ENCODE measurements at places on chromosomes 4 and X.

DNA sequence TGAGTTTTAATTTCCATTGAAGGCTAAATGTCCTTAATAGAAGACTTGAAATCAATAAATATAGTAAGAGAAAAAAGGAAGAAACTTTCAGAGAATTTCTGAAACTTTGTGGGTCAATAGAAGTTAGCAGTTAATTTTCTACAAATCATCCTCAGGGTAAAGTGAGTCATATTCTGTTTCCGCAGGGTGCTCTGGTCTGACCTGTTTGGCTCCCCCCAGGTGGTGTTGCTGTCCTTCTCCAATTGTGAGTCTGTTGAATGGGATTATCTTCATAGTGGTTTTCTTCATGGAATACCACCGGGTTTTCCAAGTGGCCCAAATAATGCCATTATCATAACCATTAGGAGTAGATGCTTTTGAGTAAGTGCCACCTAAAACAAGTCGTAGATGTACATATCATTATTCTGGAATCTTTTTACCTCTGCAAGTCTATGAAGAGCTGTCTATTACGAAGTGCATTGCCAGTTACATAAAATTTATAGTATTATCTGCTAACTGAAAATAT, 7.7 kb downstream of the FGG start:
- DNase-seq = no peak

DNA sequence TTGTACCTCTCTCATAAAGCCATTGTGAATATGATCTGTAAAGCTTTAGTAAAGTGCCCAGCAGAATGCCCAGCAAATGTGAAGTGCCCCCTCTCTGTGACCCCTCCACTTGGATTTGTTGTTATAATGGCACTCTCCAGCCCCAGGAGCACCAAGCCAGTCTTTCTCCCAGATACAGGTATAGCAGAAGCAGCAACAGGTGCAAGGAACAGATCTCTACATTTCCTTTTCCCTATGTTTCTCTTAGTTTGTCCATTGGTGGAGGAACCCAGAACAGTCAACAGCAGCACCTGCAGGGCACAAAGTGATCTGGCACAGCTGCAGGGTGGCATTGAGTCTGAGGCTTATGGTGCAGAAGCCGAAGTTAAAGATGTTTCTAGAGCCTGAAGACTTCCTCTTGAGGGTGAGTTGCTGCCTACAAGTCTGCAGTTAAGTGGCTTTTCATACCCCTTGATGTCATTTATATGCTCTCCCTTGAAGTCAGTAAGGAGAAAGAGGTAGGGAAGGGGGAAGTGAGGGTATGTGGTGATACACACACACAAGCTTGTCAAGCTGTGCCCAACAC, 16.1 kb upstream of the CXCL3 start:
- DNase-seq = no peak

GRCh38 chr4:19880206-19880605, 371.5 kb upstream of the SLIT2 start:
- DNase-seq = no peak

DNA sequence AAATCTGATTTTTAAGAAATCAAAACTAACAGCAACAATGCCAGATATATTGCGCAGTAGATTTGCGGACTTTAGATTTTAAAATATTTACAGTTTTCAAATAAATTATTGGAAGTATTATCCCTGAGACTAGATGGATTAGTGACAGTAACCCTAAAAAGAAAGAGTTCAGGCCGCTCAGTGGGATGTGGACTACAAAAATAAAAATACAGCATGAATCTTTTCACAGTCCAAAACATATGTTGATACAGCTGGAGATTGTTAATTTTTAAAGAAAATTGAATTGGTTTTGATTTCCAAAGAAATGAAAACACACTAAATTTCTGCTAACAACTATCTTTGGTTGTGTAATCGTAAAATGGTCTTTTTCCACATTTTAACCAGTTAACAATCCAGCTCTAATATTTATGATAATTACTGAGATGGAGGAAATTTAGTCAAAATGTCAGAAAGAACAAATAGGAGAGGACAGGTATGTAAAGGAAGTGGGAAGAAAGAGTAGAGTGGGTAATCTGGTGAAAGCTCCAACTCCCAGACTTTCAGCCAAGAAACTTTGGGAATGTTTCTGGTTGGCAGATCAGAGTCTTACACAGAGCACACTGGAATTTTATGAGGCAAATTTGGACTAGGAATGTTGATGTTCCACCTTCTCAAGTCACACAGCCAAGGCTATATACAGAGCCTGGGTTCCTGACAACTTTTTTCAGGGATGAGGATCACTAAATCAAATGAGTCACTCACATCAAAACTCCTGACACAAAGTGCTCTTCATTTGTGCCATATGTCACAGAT, 15.1 kb downstream of the C4orf36 start:
- no peak for DNase-seq

DNA sequence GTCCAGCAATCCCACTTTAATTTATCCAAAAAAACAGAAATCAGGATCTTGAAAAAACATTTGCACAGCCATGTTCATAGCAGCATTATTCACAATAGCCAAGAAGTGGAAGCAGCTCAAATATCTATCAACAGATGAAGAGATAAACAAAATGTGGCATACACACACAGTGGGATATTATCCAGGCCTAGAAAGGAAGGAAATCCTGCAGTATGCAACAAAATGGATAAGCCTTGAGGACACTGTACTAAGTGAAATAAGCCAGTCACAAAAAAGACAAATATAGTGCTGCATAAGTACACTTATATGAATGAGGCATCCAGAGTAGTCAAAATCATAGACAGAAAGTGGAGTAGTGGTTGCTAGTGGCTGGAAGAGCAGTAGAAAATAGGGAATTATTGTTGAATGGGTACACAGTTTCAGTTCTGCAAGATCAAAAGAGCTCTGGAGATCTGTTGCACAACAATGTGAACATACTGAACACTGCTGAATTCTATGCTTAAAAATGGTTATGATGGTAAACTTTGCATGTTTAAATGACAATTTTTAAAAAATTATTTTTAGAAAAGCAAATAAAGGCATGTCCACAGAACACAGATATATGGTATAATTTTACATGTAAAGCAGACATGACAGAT, 25.6 kb downstream of the CHM start:
- DNase-seq = no peak

DNA sequence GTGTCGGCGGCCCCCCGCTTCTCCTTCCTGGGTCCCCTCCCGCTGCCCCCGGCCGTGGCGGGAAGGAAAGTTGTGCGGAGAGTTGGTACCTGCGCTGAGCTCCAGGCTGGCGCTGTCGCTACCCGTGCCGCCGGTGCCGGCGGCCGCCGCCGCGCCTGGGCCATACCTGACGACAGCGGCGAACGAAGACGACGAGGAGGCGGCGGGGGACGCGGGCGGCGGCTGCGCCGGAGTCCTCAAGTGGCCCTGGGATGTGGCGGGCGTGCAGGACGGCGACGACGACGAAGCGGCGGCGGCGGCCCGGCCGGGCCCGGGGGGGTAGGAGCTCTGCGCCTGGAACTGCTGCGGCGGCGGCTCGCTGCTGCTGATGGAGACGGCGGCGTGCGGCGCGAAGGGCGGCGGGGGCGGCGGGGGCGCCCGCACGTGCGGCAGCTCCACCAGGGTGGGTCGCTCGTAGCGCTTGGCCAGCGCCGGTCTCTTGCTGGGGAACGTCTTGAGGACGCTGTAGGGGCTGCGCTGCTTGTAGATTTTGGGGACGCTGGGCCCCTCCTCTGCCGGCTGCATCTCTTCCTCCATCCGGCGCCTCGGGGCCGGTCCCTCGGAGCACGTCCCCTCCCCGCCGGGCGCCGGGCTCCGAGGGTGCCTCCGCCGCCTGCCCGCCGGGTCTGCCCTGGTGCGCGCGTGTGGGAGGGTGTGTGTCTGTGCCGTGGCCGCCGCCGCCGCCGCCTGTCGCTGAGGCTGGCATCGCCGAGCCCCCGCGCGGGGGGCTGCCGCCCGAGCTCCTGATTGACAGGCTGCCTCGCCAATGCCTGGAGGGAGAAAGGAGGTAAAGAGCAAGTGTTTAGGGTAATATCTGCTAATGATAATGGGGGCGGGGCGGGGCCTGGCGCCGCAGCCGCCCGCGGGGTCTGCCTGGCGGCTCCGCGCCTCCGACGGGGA, 618 bp downstream of the BEND4 start:
- DNase-seq = peak; percentile 32

- DNase-seq = no peak
Measured at GRCh38 chr4:14083150-14083549, 455.6 kb upstream of the BOD1L1 start.

- no peak for DNase-seq
Measured at GRCh38 chr4:21949073-21949457, 493 bp upstream of the KCNIP4 start.

DNA sequence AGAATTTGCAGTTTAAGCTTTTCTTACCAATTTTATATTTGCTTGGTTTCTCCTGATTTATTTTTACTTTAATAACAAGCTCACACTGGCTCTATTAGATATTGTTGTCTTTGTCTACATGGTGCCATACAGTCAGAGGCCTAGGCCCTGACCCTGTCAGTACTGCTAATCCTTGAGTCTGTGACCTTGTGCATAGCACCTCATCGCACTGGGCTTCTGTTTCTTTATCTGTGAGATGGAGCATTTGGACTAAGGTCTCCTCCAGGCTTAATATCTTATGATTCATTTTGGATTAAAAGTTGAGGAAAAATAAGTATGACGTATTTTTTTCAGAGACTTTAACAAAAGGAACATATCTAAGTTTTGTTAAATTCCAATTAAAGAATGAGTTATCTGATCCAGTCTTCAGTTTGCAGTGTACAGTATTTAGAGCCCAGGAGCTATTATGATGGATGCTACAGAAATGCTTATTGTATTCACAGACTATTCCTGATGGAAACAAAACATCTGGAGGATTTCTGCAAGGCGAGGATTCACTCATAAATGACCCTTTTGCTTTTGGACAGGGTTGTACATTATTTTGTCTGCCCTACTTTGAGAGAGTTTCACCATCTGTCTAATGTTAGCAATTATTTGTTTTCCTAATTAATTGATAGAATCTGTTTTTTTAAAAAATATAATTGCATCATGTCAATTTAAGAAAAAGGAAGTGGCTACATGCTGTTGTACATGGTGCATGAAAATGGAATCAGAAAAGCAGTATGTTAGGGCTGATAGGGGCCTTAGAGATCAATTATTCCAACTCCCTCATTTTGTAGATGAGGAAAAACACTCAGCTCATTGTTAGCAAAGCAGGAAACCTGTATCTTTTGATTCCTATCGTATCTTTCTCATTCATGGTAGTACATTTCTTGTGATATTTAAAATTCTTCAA, 203.6 kb downstream of the BANK1 start:
- DNase-seq = no peak

DNA sequence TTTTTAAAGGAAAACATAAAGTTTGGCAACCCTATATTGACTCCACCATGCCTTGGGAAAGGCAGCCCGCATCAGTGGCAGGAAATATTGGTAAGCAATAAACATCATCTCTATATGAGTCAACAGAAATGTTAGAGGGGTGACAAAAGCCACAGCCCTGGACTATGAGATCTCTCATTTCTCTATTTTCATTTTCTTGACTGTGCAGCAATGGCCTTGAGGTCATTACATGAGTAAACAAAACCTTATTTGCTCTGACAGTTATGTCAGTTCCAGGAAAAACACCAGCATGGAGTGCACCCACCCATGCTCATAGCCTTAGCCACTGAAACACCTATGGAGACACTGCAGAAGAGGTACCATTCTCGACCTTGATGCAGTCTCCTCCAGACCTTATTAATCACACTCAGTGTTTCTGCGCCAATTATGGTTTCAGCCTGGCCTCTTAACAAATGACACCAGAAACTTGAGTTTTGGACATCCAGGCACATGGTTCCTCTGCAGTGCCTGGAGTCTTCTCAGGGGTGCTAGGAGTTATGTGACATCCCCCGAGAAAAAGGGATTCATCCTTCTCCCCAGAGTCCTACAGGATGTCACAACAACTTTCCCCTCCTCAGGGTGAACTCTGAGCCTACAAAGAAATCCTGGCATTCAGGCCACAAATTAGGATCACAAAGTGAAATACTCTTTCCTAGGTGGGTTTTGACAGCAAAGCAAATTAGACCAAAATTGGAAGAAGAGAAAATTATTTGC, 16.0 kb upstream of the HPGD start:
- no peak for DNase-seq

GRCh38 chr4:158314756-158315487, 104.6 kb downstream of the TMEM144 start:
- DNase-seq = no peak

- DNase-seq = no peak
Measured at GRCh38 chr4:148071009-148071408, 339.1 kb downstream of the ARHGAP10 start.

DNA sequence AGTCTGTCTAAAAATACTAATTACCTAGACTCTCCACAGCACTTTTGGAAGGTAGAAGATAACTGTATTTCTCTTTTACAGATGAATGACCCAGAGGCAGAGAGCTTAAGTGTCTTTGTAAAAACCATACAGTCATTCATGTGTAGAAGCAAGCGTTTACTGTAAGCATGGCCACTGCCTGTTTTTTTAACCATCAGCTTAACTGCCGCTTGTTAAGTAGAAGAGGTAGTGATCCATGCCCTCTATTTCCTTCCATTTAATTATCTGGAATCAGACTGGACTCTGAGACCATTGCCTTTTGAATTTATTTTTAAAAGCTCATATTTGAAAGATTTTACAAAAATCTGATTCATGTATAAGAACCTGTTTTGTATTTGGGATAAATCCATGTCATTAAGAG, 111.2 kb upstream of the TECRL start:
- DNase-seq = no peak

GRCh38 chrX:703866-704265, 73.3 kb downstream of the SHOX start:
- no peak for DNase-seq

- no peak for DNase-seq
Measured at GRCh38 chrX:150536455-150537116, 31.8 kb upstream of the MTM1 start.

GRCh38 chr4:1839282-1839681, 16.7 kb downstream of the LETM1 start:
- no peak for DNase-seq

GRCh38 chr4:158873795-158874401, 105.1 kb downstream of the FNIP2 start:
- no peak for DNase-seq
